Central memory CD4-positive, alpha-beta T cell (primary cell): ENCODE measurements at places on chromosomes 2 and 18.

DNA sequence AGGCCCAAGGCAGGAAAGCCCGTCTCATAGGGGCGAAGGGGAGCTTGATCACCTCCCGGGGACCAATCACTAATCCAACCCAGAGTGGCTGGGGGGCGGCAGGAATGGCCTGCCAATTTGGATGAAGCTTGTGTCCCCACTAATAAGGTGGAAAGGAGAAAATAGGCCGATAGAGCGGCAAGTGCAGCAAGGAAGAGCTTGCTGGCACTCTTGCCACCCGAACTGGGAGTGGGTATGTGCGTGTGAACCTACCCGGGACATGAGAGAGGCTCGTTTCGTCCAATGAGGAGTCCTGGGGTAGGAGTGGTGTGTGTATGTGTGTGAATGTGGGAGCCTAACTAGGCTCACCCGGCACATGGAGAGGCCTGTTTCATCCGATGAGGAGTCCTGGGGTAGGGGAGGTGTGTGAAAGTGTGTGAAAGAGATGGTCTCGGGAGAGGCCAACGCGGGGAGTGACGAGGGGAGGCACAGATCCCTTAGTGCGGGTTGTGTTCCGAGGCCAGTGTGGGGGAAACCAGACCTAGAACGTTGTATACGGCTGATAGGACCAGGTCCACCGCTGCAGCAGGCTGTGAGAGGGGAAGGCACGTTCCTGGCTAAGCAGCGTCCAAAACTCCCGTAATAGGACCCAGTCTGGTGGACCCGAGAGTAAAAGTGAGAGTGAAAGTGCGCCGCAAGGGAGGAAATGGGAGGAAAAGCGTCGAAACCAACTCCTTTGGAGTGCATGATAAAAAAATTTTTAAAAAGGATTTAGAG lies 47.1 kb upstream of the SELENOI start:
- DNase-seq, result peak; percentile 17

DNA sequence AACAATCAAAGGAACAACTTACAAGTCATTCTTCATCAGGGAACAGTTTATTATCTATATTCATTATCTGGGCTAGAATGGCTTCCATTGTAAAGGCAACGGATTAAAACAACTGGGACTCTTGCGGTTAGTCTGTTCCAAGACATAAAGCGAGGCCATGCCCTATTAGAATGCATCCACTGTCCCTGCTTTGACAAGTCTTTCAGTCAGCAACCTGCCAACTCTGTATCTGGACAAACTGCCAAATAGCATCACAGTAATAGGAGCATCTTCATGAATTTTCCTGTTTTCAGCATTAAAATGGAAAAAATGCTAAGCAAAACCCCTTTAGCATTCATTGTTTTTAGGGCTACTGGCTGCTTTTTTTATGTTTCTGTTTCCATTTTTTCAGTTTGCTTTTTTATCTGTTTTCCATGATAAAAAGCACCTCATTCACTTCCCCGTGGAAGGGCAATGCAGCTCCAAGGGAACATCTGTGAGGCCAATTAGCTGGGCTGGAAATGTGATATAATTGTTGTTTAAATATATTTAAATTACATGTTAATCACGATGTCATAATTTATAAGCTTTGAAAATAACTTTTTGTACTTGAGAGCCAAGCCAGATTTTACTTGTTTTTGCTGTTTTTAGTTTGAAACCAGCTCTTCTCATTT lies 834.3 kb downstream of the CPS1 start:
- DNase-seq, result no peak

DNA sequence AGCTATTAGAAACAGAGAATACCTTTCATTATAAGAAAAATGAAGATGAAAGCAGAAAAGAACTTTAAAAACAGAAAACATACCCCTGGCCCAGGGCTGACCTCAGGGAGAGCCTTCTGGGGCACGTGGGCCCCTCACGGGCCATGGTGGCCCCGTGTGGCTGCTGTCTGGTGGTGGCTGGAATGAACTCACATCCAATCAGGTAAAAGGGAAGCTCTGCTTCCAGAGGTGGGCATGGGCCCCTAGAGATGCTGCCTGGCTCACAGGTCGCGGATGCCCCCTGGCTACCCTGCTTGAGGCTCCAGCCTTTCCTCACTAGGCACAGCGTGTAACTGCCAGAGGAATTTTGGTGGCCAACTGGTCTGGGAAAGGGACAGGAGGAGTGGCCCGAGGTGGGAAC lies 16.6 kb downstream of the SNORC start:
- no peak for DNase-seq

GRCh38 chr2:195037045-195037444 lies 620.0 kb upstream of the SLC39A10 start:
- no peak for DNase-seq

GRCh38 chr2:105092797-105093196 lies 54.9 kb downstream of the MRPS9 start:
- DNase-seq, result no peak

DNA sequence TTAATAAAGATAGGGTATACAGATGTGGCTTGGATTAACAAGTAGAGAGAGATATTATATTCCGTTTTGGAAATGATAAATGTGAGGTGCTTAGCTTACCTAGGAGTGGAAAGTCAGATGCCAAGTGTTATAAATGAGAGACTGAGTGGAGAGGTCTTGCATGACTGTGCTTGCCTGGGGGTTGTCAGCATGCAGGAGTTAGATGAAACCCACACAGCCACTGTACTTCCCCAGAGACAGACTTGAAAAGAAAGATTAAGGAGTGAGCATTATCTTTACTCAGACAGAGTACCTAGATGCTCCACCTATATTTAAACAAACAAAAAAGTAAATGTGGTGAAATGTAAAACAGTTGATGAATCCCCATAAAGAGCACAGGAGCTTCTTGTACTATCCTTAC lies 482.7 kb downstream of the RIT2 start:
- no peak for DNase-seq

- no peak for DNase-seq
Observed at GRCh38 chr18:63031375-63031774, 288.2 kb downstream of the BCL2 start.
